ENCODE measurements at places on chromosomes 7 and 10.

- DNase-seq = no peak
Observed at GRCh38 chr10:95350219-95350829, 59.5 kb upstream of the PDLIM1 start.

DNA sequence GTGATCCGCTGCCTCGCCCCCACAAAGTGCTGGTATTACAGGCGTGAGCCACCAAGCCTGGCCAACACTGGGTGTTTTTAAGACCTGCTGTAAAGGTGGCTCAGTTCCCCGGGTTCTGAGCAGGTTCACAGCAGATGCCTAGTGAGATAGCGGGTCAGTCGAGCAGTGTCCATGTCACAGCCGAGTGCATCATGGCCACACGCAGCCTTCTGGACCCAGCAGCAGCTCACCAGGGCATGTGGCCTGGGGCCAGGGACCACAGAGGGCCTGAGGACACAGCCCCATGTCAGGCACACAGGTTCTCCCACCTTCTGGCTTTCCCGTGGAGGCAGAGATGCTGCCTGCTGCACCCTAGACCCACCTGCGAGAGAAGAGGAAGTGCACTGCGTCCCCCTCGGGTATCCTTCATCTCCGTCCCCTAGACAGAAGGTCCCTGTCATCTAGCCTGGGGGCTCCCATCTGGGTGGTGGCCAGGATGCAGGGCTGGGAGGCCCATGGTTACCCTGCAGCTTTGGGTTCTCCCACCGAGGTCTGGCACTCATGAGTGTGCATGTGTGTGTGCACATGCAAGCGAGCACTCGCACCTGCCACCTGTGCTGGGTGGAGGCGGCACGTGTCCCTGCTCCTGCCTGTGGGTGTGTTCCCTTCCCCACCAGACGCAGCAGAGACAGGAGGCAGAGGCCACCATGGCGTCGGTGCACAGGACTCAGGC is 98.6 kb downstream of the NKX6-2 start:
- DNase-seq = no peak

GRCh38 chr7:157471259-157472125 is 134.7 kb downstream of the DNAJB6 start:
- no peak for DNase-seq

GRCh38 chr7:122054393-122054792 is 89.7 kb downstream of the AASS start:
- no peak for DNase-seq

DNA sequence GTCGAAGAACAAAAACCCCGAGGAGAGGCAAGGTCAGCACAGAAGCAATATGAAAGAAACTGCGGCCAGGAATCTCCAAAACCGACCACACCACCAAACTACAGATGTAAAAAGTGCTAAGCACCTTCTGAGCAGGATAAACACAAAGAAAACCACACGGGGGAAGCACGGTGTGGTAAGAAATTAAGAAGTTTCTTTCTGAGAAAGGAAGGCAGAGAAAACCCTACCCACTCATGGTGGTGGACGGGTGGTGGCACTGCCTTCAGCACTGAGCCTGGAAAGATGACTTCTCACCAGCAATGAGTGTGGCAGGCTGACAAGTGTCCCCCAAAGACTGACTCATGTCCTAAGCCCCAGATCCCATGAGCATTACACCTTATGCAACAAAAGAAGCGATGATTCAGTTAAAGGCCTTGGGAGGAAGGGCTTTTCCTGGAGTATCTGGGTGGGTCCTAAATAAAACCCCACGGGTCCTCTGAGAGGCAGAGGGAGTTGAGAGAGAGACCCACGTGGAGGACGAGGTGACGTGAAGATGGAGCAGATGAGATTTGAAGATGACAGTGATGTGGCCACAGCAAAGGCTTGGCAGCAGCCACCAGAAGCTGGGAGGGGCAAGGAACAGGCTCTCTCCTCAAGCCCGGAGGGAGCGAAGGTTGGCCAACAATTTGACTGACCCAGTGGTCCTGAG is 124.9 kb downstream of the DLG5 start:
- peak; percentile 63 for DNase-seq

DNA sequence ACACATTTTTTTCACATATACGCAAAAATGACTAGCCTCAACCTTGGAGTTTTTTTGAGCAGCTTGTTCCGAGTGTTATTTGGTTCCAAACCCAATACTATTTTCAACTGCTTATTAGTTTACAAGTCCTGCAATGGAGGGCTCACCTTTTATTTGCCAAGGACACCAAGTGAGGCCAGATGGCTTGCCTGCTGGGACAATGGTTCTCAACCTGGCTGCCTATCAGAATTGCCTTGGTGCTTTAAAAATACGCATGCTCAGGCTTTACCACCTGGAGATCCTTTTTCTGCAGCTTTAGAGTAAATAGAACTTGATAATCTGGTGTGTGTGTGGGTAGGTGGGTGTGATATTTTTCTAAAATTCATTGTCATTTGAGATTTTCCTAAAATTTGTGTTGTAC is 276.8 kb downstream of the MTERF1 start:
- DNase-seq = no peak

DNA sequence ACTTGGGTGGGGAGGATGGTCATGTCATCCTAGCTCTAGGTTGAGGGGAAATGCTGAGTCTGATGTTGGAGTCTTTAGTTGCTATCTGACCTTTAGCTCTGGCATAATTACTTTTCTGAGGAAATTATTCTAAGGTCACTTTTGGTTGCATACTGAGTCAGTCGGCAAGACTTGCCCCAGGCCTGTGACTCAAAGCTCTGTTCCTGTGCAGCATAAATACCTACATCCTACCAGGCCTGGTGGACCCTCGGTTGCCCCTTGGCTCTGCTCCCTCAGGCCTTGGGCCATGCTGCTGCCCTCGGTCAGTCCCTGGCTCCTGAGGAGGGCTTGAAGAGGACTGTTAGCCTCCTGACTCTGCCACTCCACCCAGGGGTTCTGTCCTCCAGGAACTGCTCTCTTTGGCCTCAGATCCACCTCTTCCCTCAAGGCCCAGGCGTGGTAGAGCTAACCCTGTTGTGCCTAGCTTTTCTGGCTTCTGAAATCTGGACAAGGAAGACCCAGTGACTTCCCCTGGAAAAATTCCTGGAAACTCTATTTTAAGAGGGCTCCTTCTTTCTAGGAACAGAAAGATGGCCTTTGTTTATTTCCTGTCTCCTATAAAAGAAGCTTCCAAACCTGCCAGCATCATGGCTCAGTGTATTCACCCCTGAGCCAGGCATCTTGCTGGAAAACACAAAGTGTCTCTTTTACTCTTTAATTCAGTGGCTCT is 71.2 kb downstream of the TMEM178B start:
- no peak for DNase-seq

- DNase-seq = no peak
Observed at GRCh38 chr10:98436704-98437103, 10.0 kb downstream of the HPS1 start.

- no peak for DNase-seq
Observed at GRCh38 chr7:155259866-155260497, 37.7 kb upstream of the INSIG1 start.

GRCh38 chr7:7798510-7798909 is 80.1 kb upstream of the RPA3 start:
- no peak for DNase-seq

DNA sequence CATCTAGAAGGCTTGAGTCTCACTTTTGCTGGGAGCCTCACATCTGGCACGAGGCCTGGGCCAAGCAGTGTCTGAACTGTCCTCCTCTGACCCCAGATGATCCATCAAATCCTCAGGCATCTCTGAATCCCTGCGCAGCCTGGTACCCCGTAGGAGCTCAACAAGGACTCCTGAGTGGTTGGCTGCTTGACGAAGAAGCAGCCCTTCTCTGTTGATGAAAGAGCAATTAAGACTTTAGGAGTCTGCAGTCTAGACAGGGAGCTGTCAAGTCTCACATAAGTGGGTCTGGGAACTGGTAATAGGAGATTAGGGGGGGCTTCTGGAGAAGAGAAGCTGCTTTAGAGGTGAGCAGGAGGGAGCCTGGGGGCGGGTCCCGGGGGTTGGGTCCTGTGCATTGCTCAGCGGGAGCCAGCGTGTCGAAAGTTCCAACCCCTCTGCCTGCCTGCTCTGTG is 326.0 kb downstream of the RPS24 start:
- no peak for DNase-seq

DNA sequence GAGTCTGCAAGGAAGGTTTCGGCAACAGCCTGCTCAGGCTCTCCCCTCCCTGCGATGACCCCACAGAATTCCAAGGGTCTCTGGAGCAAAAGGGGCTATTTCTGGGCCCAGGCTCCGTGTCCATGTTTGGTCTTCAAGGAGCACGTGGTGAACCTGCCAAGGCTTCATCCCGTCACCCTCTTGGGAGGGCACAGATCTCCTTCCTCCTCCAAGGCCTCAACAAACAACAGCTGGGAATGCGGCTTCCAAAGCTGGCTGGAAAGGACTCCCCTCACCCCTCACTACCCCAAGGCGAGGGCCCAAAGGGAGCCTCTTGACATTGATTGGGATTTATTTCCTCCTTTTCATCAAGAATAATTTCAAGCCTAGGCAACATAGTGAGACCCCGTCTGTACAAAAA is 14.0 kb upstream of the KPNA7 start:
- no peak for DNase-seq

GRCh38 chr10:15254808-15255648 is 86.5 kb upstream of the NMT2 start:
- DNase-seq = no peak

DNA sequence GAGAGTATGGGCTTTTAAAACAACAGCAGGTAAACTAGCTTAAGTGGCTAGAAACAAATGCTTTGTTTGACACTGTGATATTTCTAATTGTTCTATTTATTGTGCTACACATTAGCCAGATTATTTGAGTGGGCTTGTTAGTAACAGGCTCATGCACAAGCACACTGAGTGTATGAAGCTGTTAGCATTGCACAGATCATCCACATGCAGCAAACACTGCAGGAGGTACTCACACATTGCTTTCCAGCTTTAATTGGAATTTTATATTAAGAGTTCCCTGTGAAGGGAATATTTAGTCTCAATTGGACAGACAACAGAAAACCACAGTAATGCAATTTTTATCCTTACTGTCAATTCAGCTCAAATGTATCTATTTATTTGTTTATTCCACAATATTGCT is 92.9 kb upstream of the ZNF804B start:
- DNase-seq = no peak

DNA sequence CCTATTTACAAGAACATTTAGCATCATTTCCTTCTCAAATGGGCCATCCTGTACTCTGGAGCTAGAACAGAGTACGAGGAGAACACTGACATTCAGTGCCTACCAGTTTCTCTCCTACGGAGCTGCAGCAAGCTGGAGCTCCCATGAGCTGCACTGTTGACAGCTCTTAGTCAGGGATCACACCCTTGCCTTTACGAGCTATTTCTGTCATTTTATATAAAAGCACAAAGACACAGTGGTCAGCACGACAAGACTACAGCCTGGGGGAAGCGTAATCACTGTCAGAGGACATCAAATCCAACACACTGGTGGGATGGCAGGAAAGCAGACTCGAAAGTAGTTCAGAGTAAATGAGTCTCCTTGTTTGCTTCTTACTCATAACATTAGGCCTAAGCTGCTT is 2.7 kb downstream of the CDCA7L start:
- no peak for DNase-seq

GRCh38 chr7:139916717-139917395 is 87.8 kb downstream of the TBXAS1 start:
- no peak for DNase-seq

GRCh38 chr7:157702311-157703023 is 365.7 kb downstream of the DNAJB6 start:
- no peak for DNase-seq

- DNase-seq = no peak
Observed at GRCh38 chr7:8290645-8291308, 28.8 kb upstream of the ICA1 start.

GRCh38 chr7:33636359-33636758 is 269.0 kb upstream of the BMPER start:
- peak; percentile 10 for DNase-seq
